ENCODE measurements at places on chromosomes 3 and 15. TPM values are rescaled to one million over a fixed set of nuclear protein-coding genes. Genes with fewer than 3 reads are reported as not detected.

GRCh38 chr3:132507657-132508056 is 89.4 kb upstream of the ACKR4 start:
- no peak for DNase-seq

GRCh38 chr3:6860954-6861624 is at the start of gene GRM7:
GRM7 (plus strand) TSS chr3:6861115.
- peak; percentile 32 for DNase-seq

- no peak for DNase-seq
Observed at GRCh38 chr3:190124067-190124466, 3.4 kb upstream of the P3H2 start.

DNA sequence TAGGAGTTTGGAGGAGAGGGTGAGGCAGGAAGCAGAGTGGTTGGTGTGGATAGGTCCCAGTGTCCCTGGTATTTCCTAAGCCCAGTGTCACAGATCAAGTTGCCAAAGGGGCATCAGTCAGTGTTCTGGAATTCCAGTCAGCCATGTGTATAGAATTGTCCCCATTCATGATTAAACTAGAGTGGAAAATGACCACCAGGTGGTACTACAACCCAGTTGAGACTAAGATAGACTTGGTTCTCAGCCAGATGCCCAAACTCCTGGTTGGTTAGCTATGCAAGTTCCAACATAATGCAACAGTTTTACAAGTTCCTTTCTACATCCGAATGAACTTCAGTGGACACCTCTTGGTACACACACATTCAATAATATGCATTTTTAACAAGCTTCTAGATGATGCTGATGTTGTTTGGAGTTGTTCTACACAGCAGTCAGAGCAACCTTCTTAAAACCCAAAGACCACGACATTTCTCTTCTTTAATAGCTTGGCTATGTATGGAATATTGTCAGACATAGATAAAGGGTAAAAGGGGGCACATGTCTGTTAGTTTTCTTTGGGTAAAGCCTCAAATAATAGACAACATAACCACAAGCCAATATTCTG is 8.4 kb upstream of the ATR start:
- DNase-seq: peak; percentile 74

GRCh38 chr15:63019511-63020109 is 22.9 kb upstream of the TPM1 start:
- no peak for DNase-seq

CLDN18 gene
- polyA plus RNA-seq: 53.1 TPM

DNA sequence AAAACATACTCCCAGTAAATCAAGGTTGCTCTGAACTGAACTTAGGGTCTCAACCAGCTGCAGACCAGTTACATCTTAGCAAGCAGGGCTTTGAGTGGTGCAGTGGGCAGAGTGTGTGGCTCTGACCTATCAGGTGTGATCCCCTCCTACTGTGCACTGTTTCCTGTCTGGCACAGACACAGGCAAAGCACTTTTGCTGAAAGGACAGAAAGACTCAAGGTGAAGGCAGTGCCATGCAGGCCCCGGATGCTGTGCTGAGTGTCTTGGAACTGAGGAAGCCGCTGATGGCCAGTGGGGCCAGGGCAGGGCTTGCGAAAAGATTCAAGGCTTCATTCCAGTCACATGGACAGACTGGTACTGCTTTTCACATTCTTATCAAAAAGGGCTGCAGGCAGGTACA is 85.2 kb downstream of the CACNA1D start:
- no peak for DNase-seq

Data from left lung (tissue), 14 donors.